ENCODE measurements at places on chromosomes 12 and 14.

- DNase-seq = no peak
These were observed 6.8 kb upstream of the RNU7-1 start for GRCh38 chr12:6936636-6937480.

- DNase-seq = no peak
These were observed 19.8 kb upstream of the TCL1B start for GRCh38 chr14:95666450-95666849.

DNA sequence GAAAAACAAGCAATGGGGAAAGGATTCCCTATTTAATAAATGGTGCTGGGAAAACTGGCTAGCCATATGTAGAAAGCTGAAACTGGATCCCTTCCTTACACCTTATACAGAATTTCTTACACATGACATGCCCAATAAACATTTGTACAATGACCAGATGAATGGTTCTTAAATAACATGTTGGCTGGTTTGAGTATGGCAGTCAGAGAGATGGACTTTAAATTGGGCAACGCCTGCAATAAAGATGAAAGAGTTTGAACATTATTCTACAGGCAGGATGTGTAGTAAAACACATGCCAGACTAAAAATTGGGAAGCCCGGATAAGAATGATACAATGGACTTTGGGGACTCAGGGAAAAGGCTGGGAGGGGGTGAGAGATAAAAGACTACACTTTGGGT is 360.6 kb upstream of the KITLG start:
- DNase-seq = no peak

GRCh38 chr14:106276326-106277267 is 750.2 kb downstream of the TMEM121 start:
- DNase-seq = no peak

DNA sequence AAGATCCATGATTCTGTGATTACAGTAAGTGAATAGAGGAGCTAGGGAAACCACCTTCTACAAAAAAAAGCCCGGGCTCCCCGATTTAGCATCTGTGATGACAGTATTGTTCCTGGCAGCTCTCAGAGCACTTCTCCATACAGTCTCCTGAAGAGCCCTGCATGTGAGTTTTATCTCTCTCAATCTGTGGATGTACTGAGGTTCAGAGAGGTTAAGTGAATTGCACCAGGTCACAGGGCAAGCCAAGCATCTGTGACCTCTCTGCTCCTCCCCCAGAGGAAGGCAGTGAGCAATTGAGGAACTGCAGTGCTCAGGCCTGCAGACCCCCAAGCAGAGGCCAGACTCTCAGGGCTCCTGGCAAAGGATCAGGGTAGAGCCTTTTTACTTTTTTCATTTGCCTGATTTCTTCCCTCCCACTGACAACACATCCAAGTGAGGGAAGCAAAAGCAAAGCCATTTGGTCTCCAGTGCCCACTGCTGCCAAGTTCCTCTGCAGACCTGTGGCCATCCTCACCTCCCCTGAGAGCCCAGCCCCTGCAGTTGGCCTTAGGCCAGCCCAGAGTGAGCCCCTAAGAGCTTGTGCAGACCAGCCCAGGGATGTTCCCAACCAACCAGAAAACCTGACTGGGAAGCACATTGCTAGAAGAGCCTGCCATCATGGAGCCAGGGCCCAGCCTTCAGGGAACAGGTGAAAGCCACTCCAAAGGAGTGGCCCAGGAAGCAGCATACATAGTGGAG is 47.6 kb upstream of the PNMA1 start:
- DNase-seq = no peak
